ENCODE measurements at places on chromosomes 2 and 18.
A peak's percentile ranks its signal among the peaks of the same experiment; 100 is the strongest.

- no peak for DNase-seq
These were observed 51.1 kb upstream of the SLC66A3 start for GRCh38 chr2:11103984-11104793.

DNA sequence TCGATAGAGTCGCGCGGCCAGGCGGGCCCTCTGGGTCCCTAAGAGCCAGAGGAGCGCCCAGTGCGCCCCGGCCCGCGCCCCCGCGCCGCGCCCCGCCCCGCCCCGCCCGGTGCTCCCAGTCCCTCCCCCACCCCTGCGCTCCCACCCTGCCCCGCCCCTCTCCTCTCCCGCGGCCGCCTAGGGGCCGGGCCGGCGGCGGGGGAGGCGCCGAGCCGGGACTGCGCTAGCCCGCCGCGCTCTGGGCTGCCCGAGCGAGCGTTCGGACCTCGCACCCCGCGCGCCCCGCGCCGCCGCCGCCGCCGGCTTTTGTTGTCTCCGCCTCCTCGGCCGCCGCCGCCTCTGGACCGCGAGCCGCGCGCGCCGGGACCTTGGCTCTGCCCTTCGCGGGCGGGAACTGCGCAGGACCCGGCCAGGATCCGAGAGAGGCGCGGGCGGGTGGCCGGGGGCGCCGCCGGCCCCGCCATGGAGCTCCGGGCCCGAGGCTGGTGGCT lies at the start of gene GPC1:
TSS of gene GPC1 (plus strand) at position 207 of the 491 bp plus-strand sequence. CDS start at position 463, 256 bp downstream.
- no peak for DNase-seq

DNA sequence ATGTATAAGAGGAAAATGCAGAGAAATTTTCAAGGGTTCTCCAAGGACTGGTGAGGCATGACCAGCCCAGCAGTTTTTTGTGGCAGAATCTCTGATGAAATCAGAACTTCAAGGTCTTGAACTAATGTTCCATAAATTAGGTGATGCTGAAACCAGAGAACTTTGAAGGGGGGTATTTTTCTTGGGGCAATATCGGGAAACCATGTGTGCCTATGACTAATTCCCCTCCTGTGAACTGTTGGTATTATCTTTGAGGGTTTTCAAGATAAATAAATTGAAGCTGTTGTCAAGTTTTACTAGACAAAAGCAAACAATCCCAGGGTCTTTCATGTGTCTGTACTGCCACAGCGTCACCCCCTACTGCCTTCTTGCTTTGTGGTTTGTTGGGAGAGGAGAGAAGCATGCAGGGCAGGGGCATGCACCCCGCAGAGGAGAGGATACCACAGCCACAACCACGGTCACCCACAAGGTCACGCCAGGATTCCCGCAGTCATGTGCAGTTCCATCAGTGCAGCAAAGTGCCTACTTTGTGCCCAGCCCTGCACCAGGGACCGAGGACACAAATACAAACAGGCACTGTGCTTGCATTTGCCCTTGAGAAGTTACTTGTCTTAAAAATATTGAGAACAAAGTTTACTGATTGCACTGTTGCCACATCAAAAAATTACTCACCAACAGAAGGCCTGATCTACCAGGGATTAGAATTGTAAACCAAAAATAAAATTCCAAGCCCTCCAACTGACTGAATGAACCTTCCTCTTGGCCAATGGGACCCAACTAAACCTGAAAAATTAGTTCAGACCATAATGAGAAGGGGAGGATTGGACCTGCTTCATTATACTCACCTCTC lies 413.3 kb upstream of the TRIB2 start:
- DNase-seq, result no peak

- DNase-seq, result no peak
These were observed 21.8 kb downstream of the NDUFB3 start for GRCh38 chr2:201093573-201093972.

- no peak for DNase-seq
These were observed 332.8 kb upstream of the UBE2E3 start for GRCh38 chr2:180647621-180648020.

DNA sequence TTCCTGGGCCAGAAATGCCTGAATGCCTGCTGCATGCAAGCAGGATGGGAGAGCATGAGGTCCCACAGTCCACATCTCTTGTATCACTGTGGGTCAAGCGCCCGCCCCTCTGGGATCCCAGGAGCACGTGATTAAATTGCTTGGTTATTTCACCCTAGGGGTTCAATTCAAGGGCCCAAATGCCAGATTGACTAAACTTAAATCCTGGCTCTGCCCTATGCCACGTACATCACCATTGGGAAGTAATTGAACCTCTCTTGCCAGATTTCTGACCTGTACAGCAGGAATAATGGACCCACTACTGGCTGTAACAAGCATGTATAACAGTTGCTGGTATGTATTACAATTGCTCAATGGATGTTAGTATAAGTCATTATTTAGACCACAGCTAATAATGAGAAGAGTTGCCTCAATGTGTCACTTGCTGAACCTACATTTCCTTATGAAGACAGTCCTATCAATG lies 19.9 kb downstream of the FHL2 start:
- DNase-seq, result no peak

DNA sequence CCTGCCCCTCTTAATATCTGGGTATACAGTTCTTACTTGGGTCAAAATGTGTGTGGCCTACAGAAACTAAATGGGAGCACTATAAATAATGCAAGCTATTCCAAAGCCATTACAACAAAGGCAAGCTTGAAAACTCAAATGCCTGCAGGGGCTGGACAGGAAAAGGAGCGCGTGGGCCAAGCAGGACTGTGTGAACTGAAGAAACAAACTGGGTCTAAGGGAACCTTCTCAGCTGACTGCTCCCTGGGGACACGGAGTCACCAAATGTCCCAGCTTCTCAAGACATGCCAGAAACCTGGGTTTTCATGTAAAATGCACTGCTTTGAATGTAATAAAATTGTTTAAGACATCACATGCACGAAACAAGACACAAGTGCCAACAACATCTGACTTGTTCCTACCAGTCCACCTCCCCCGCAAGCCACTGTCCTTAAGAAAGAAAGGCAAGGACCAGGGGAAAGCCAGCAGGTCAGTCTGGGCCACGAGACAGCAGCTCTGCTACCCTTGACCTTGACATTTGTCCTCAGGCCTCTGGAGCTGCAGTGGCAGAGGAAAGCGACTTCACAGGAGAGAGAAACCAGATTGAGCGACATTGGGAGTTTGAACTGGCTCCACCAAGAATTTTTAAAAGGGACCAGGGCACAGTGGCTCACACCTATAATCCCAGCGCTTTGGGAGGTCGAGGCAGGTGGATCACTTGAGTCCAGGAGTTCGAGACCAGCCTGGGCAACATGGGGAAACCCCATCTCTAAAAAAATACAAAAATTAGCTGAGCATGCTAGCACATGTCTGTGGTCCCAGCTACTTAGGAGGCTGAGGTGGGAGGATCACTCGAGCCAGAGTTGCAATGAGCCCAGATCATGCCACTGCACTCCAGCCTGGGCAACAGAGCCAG lies 89.7 kb upstream of the SH3BP4 start:
- peak; percentile 11 for DNase-seq

GRCh38 chr2:143530758-143531157 lies 401.5 kb downstream of the ARHGAP15 start:
- no peak for DNase-seq

DNA sequence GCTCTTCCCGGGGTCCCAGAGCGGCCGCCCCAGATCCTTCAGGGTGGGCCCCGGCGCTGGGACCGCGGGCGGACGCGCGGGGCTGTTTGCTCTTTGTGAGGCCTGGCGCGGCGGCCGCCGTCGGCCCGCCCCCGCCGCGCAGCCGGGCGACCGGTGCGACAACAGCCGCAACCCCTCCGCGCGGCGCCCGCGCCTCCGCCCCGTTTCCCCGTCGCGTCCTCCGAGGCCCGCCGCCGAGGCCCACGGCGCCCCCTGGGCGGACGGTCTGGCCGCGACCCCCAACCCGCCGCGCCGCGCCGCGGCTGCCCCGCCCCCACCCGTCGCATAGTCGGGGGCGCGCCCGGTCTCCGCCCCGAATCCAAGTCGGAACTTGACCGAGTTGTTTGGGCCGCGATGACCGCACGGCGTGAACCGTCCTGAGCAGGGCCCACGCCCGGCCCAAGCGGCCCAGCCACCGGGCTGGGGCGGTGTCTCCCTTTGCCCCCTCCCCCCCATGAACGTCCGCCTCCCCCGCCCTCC lies 448 bp downstream of the YPEL5 start:
- DNase-seq, result peak; percentile 47

- no peak for DNase-seq
These were observed 12.8 kb downstream of the PXDN start for GRCh38 chr2:1731447-1731962.

DNA sequence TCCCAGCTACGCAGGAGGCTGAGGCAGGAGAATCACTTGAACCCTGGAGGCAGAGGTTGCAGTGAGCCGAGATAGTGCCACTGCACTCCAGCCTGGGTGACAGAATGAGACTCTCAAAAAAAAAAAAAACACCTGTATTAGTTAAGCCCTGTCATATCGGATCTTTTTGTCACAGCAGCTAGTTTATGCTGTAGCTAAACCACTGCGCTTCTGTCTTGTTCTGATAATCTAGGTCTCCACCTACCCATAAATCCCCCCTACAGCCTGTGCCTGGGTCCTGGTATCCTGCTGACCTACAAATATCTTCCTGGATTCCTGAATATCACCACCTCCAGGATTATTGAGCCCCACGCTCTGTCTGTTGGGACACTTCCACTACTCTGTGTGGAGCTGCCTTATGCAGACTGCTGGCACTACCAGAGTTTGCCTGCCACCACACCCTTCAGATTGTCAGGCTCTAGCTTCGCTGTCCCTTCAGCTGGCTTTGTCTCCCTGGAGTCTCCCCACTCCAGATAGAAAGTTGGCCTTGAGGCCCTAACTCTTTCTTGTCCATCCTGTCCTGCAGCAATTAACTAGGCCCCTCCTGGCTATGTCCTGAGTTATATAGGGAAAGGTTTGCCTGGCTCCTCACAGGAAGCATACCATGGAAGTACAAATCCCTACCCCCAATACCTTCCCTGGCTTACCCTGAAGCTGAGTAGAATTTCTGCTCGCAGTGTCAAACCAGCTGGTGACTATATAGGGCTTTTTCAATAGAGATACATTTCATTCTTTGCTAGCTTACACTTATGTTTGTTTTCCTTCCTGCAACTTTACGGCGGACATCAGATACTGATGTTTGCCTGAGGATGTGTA lies 136.0 kb upstream of the SERTAD2 start:
- DNase-seq, result no peak

DNA sequence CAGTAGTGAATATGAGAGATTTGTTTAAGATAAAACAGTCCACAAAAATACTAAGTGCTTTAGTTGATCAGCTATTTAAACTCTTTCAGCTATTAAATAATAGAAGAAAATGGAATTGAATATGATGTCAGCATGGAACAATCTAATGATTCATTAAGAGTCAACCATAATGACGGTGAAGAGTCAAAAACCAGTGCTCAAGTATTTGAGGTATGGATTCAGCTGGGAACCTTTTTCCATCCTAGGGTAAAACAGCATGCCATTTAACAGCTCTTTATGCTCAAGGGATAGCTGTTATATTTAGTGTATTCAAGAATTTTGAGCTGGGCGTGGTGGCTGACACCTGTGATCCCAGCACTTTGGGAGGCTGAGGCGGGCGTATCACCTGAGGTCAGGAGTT lies 29.7 kb downstream of the CARF start:
- DNase-seq, result no peak

DNA sequence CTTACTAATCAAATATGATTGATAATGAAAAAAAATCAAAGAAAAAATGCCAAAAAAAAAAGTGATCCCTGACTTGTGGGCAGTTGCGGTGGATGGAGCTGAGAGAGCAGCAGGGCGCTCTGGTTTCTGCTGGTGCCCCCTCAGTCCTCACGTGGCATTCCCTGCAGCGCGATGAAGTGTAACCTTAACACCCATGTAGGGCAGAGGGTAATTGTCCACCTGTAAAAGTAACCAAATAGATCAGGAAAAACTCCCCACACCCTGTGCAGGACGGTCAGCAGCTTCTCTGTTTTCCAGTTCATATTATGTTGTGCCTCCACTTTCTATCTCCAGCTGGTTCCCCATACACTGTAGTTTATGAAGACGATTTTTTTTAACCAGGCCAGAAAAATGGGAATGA lies 25.0 kb downstream of the COA5 start:
- no peak for DNase-seq

- no peak for DNase-seq
These were observed 221.5 kb upstream of the NCKAP5 start for GRCh38 chr2:133789743-133790142.

GRCh38 chr18:56532176-56532840 lies 106.1 kb downstream of the TXNL1 start:
- DNase-seq, result no peak

- DNase-seq, result no peak
These were observed 735.2 kb upstream of the GCFC2 start for GRCh38 chr2:76445880-76446279.

Measured in anterior cingulate cortex (tissue), 58 donors.